BE2C (cell line): ENCODE measurements at places on chromosomes 2 and 18.

GRCh38 chr18:26710470-26711096 lies 154.9 kb downstream of the AQP4 start:
- no peak for DNase-seq

DNA sequence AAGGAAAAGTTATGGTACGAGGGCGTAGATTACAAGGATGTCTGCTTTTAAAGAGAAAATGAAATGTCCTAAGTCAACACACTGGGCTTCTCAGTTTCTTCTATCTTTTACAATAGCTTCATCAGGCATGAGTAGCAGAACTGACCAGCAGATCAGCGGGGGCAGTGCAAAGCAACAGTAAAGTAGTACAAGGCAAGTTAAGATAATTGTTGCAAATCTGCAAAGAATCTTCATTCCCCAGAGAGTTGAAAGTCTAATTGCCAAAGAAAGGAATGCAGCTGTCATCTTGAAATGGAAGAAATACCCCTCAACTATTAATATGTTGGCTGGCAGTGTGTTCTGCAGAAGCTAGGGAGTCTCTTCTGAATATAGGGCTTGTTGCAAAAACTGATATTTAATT lies 60.2 kb upstream of the SLC39A10 start:
- no peak for DNase-seq

DNA sequence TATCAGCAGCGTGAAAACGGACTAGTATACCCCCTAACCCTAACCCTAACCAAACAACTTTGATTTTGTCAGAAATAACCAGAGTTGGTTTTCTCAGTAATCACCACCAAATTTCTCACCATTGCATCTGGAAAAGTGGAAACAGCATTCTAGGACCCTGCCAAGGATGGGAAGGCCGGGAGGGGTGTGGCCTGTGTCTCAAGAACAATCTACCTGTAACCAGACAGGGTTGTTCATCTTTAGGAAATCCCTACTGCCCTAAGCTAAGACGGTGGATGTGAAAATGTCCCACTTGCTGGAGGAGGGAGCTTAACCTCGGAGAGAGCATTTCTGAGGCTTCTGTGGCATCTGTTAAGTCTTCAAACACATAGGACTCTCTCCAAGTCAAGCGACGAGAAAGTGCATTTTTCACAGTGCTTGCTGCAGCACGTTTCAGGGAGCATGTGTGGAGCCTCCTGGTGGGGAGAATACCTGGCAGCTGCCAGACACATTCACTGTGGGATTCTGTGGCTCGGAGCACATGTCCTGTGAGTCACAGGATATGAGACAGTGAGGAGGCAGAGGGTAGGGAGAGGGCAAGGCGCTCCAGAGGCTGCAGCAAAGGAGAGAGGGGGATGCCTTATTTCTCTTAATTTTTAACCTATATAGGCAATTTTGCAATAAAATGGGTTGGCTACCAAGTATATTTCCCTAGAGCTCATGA lies 207.5 kb downstream of the SPP2 start:
- DNase-seq, result peak; percentile 77

GRCh38 chr18:59865241-59865986 lies 34.4 kb upstream of the PMAIP1 start:
- DNase-seq, result no peak

DNA sequence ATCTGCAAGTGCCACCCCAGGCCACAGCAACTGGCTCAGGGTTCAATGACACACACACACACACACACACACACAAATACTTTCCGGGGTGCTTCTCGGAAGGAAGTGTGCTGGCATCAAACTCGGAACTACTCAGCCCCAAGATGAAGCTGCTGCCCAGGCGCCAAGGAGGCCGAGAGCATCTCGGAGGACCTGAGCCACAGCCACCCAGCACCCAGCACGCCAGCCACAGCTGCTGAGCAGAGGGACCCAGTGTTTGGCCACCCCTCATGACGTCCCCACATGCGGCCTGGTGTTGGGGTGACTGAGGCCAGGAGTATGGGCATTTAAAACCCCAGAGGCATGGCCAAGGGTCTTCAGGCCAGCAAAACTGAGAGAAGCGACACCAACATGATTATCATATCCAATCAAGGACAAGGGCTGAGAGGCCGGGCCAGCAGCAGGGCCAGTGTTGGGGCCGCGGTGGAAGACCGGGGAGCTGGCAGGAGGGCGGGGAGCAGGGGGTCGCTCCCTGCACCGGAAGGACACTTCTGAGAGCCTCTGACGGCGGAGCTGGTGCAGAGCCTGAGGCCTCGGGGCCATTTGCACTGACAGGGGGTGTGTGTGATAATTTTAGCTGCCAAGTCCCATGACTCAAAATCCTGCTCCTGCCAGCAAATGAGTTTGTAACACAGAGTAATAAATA lies 61.8 kb downstream of the BIN1 start:
- DNase-seq, result no peak

- no peak for DNase-seq
These were observed 1019.6 kb upstream of the PIK3C3 start for GRCh38 chr18:40935423-40935822.

- no peak for DNase-seq
These were observed 514.2 kb upstream of the MYT1L start for GRCh38 chr2:2845267-2845666.

GRCh38 chr2:10977621-10978020 lies 65.9 kb downstream of the KCNF1 start:
- peak; percentile 68 for DNase-seq

DNA sequence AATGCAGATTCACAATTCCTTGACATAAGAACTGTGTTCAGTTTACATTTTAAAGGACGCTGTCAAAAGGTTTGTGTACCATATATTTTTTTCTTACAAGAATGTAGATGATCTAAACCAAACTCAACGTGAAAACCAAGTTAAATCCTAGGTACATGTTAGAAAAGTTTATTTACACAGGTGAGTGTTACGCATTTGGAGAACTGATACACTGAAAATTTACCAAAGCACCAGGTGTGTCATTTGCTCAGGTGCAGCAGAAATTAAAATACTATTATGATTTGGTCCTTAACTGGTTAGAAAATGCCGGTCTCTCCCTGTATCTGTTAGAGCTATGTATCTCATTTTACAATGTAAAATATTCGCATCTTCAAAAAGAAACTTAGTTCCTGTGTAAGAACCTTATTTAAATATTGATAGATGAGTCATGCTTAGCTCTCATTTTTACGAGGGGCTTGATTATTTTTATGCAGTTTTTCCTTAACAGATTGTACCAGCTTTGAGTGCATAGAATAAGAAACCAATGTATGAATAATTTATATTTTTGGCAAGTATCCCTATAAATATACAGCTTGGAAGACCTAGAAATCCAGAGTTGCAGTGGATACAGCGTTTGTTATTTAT lies 25.1 kb downstream of the MFF start:
- no peak for DNase-seq

GRCh38 chr2:210158236-210158635 lies 13.0 kb downstream of the KANSL1L start:
- DNase-seq, result no peak

GRCh38 chr2:180124273-180125139 lies 117.4 kb upstream of the CWC22 start:
- no peak for DNase-seq

DNA sequence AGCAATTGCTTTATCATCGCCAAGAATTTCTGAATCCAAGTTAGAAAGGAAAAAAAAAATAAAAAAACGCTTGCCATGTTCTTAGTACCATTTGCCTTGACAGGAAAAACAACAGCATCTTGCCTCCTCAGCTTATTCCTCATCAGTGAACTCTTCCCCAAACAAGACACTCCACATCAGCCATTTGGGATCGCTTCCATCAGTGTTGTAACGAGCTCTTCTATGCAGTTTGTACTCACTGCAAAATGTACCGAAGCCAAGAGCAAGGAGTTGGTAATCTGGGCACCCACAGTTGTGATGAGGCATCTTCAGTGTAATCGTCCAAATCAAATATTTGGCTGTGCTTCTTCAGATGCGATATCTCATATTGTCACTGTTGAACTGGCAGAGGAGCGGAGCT lies 503.7 kb downstream of the TMEM182 start:
- no peak for DNase-seq

DNA sequence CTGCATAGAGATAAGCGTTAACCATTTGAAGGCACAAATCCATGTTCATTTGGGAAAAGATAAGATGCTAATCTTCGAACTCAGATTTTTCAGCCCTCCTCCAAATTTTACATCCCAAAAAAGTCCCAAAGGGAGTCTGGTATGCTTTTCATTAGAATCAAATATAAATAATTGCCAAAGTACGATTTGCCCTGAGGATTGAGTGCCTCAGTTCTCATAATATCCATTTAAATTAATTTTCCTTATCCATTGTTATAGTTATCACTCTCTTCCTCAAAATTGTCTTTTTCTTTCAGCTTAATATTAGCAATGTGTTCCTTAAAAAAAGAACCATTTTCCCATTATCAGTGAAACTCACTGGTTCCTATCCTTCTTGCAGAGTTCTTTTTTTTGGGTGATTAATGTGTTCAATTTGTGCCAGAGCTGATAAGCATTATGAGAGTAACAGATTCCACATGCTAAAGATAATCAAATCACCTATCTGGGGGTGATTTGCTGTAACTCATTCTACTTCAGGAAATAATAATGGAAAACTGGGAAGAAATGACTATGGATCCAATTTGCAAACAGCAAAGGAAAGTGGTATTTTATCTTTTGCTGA lies 686 bp downstream of the HNMT start:
- DNase-seq, result no peak

DNA sequence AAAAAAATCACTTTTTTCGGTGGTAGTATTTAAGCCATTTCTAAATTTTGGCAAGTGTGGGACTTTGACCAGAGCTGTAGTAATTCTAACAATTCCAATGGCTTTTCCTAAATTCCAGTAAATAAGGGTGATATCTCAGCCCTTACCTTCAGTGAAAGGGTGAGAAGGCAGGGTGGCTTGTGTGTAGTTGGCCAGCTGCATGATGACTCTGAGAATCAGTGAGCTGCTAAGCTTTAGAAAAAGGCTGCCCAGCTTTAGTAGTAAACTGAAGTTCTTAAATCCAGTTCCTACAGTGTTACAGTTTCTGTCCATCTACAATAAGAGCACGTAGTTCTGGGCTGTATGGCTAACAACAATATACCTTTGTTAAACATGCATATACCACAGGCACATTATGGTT lies 42.0 kb downstream of the OXER1 start:
- no peak for DNase-seq

GRCh38 chr2:184215745-184216144 lies 382.6 kb upstream of the ZNF804A start:
- DNase-seq, result no peak

GRCh38 chr2:97734061-97735051 lies 21.0 kb downstream of the ZAP70 start:
- DNase-seq, result no peak

DNA sequence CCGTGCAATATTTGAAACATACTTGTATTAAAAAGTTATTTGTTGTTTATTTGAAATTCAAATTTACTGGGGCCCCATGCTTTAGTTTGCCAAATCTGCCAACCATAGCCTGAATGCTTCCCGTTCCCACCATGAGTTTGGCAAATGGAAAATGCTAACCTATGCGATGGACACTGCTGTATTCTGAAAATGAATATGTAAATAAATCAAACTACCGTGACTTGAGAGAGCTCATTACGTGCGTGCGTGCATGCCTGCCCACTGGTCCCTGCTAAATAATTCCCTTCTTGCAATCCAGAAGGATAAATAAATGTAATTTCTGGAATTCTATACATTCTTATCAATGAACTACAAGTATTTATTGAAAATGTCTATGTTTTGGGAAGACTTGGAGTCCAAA lies 3.2 kb downstream of the BOD1L2 start:
- no peak for DNase-seq

DNA sequence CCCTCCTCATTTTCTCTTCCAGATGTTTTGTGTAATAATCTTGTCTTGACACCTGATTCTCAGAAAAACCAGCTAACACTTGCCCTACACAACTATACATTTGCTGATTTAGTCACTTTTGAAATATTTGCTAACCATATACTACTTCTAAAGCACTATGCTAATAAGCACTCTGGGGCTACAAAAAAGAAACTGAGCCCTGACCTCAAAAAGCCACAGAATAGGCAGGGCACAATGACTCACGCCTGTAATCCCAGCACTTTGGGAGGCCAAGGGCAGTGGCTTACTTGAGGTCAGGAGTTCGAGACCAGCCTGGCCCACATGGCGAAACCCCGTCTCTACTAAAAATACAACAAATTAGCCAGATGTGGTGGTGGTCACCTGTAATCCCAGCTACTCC lies 266.0 kb downstream of the RAD51AP2 start:
- DNase-seq, result no peak

- DNase-seq, result no peak
These were observed 95.9 kb downstream of the SMC6 start for GRCh38 chr2:17657759-17658158.
